ENCODE measurements at places on chromosomes 1 and 21.

DNA sequence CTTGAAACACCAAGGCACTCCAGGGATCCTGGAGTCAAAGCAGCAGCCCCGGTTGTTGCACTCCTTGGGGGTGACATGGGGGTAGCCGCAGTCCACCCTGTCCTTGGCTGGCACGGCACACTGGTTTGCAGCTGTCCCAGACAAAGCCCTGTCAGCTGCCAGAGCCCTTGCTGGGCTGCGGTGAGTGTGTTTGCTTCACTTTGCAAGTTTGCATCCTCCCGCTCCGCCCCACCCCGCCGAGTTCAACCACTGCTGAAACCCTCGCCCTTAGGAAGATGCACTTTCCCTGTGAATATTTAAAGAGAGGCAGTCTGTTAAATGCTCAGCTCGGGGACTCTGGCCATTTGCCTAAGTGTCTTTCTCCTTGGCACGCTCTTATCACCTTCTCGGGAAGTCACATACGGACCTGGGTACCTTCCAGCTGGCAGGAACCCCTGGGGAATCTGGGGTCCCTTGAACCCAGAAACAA, 1.7 kb downstream of the TFF3 start:
- DNase-seq = no peak
- no peaks in the 10 kb centered on the region for H3K27me3 ChIP-seq
- no peak overlapping the region for H3K27ac ChIP-seq
- peaks cover 33% of the 10 kb centered on the region for H3K4me1 ChIP-seq
- no peaks in the 10 kb centered on the region for H3K36me3 ChIP-seq

GRCh38 chr1:37442139-37442538, 32.2 kb upstream of the ZC3H12A start:
- no peaks in the 10 kb centered on the region for H3K27me3 ChIP-seq
- H3K27ac ChIP-seq = no peak overlapping the region
- no peak for DNase-seq
- H3K4me1 ChIP-seq = no peaks in the 10 kb centered on the region

GRCh38 chr1:16289959-16290358, 53.0 kb upstream of the CPLANE2 start:
- H3K36me3 ChIP-seq = no peaks in the 10 kb centered on the region
- H3K4me1 ChIP-seq = peaks cover 6% of the 10 kb centered on the region
- no peak for DNase-seq

DNA sequence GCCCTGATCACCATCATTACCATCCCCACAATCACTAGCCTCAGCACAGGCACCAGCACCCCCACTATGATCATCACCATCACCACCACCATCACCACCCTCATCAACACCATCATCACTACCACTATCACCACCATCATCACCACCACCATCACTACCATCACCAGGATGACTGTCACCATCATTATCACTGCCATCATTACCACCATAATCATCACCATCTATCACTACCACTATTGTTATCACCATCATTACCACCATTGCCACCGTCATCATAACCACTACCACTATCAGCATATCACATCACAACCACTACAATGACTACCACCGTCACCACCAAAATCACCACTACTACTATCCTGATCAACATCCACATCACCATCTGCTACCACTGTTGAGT, 57.3 kb upstream of the CASZ1 start:
- no peak overlapping the region for H3K27ac ChIP-seq
- DNase-seq = no peak
- no peaks in the 10 kb centered on the region for H3K4me1 ChIP-seq
- H3K4me3 ChIP-seq = no peak overlapping the region

- no peaks in the 10 kb centered on the region for H3K4me1 ChIP-seq
- H3K27ac ChIP-seq = no peak overlapping the region
- DNase-seq = no peak
- no peaks in the 10 kb centered on the region for H3K36me3 ChIP-seq
Observed at GRCh38 chr1:63238721-63239120, 83.6 kb upstream of the FOXD3 start.

DNA sequence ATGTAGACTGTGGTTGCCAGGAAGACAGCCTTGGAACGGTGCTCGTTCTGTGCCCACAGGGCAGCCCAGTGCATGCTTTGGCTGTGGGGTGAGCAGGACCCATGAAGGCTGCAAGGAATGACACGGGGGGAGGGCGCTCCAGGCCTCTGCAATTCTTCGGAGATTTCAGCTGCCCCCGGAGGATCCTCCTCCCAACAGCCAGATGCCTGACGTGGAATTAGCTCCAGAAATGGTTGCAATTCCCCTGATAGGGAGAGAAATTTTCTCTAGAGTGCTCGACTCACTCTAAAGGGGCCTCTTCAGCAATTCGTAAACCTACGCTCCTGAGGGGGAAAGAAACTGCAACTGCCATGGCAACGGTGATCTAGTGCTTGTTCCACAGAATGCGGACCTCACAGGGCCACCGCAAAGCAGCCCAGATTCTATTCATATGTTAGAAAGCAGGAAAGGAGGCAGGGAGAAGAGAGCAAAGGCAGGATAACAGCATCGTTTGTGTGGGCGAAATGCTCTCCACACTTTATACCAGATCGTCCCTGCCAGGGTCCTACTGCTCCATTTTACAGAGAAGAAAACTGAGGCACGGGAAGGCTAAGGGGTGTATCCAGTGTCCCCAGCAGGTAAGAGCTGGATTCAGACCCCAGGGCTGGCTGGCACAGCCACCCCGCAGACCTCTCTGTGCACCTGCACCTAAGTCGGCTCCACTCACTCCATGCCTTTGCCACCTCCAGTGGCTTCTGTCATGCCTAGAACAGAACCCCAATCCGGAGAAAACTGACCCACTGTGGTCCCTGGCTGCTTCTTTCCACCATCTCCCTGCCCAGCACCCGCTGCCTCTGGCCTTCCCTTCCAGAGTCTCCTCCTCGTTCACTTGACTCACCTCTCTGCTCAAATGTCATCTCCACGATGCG, 11.9 kb upstream of the PDE9A start:
- no peaks in the 10 kb centered on the region for H3K36me3 ChIP-seq
- DNase-seq = no peak
- no peak overlapping the region for H3K4me3 ChIP-seq
- H3K27me3 ChIP-seq = no peaks in the 10 kb centered on the region

DNA sequence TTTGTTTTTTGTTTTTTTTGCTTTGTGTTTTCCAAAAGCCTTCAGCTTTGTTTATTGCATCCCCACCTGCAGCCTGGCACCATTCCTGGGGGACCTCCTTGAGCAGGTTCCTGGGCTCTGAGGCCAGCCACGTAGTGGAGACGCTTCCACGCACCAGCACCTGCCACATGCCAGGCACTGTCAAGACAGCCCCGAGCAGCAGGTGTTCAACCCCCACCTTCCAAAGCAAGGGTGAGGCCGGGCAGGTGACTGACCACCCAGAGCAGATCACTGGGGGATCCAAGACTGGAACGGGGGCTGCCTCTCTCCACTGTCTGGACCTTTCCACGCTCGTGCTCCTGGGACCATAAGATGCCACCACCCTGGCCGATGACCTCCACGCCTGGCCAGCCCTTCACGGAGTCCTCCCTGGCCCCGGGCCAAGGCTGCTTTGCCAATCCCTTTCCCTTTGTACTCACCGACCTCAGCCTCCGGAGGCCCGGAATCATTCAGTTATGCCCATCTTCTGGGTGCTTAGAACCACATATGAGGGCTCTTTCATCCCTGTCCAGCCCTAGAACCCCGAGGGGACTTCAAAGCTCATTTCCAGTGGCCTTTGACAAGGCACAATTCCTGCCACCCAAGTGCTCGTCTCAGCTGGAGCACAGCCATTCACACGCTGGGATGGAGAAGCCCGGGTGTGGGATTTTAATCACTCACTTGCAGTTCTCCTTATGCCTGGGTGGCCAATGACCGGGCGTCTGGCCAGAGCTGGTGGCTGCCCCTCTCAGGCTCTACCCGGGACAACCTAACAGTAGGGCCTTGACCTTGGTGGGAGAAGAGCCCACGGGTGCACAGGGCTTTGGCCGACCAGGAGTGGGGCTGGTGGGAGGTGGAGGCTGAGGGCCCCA, 330.8 kb downstream of the NPHP4 start:
- no peak overlapping the region for H3K27ac ChIP-seq
- no peaks in the 10 kb centered on the region for H3K27me3 ChIP-seq
- no peak for DNase-seq
- H3K4me1 ChIP-seq = no peaks in the 10 kb centered on the region

DNA sequence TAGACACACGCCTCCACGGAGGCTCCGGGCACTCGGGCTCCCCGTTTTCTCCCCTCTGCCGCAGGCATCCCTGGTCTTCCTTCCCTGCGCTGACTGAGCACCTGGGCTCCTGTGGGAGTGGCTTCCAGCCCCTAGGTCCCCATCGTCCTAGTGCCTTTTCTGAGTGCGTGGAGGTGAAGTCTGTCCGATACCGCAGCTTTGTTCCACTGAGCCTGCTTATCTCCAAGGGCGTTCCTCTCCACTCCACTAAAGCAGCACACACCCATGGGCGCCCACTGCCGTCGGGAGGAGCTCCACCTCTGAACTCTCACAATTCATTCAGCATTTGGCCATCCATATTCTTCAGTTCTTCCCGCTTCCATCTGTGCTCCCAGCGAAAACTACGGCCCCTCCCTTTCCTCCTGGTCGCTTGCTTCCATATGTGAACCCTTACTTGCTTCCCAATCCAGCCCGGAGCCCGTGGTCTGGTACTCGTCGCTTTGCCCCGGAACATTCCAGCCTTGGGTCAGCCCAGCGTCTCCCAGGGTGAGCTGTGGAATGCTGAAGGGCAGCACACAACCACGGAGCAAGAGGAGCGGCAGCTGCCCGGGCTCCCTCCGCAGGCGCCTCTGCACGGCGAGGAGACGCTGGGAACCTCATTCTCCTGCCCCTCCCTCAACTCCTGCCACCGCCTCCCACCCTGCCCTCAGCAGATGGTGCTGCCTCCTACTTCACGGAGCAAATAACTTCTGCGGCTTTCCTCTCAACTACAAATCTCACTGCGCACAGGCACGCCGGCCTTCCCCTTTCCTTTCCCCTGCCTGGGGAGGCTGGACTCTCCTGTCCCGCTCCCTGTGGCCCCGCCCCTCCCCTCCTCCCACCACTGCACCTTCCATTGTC, 27.5 kb downstream of the ATP8B2 start:
- DNase-seq = peak; percentile 66
- H3K4me3 ChIP-seq = peak overlapping the region; percentile 54
- no peaks in the 10 kb centered on the region for H3K36me3 ChIP-seq

GRCh38 chr1:206419783-206420182, 50.5 kb upstream of the IKBKE start:
- no peak for DNase-seq
- H3K27me3 ChIP-seq = no peaks in the 10 kb centered on the region
- no peak overlapping the region for H3K4me3 ChIP-seq
- no peaks in the 10 kb centered on the region for H3K36me3 ChIP-seq
- no peaks in the 10 kb centered on the region for H3K4me1 ChIP-seq

DNA sequence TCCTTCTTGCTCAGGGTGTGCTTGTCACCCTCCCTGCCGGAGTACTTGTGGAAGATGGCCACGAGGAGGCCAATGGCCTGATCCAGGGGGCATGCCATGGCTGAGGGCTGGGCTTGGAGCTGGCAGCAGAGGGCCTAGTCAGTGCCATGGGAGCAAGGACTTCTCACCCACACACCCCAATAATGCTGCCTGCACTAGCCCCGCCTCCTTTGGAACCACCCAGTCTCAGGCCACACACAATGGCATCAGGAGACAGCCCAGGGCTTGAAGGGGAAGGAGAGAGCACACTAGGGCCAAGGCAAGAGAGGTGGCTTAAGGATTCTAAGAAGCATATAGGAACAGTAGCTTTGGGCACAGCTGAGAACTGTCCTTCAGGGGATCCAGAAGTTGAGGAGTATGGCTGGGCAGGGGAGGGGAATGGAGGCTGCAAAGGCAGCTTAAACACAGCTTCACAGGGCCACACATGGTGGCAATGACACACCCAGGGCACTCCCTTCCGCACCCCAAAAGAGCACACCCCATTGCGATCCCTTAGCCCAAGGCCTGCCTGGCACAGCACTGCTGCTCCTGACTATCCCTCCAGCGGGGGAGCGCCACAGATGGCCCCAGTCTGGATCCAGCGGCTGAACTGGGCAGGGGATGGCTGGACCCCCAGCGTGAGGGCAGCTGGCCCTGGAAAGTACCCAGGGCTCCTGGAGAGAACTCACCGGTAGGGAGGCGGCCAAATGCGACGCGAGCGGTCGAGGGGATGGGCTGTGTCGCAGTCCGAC, at the start of gene S100A6:
Gene S100A6 (minus strand): TSS at position 750 of the 770 bp plus-strand sequence. CDS start 652 bp downstream, at position 98.
- H3K4me3 ChIP-seq = peak within 1 kb of the TSS; percentile 70
- no peaks in the 10 kb centered on the region for H3K36me3 ChIP-seq
- DNase-seq = peak; percentile 55
- H3K4me1 ChIP-seq = peaks cover 15% of the 10 kb centered on the region

- H3K27me3 ChIP-seq = no peaks in the 10 kb centered on the region
- peaks cover 13% of the 10 kb centered on the region for H3K36me3 ChIP-seq
Observed at GRCh38 chr21:33549848-33550771, 7.3 kb downstream of the SON start.

DNA sequence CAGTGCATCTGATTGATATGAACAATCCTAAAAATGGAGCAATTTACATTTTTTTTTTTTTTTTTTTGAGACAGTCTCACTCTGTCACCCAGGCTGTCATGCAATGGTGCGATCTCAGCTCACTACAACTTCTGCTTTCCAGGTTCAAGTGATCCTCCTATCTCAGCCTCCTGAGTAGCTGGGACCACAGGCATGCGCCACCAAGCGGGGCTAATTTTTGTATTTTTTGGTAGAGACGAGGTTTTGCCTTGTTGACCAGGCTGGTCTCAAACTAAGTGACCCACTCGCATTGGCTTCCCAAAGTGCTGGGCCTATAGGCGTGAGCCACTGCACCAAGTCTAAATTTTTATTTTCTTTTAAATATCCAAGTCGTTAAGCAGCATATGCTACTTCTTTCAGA, 109.0 kb downstream of the FAF1 start:
- no peaks in the 10 kb centered on the region for H3K4me1 ChIP-seq
- H3K4me3 ChIP-seq = no peak overlapping the region
- H3K27me3 ChIP-seq = no peaks in the 10 kb centered on the region
- H3K36me3 ChIP-seq = no peaks in the 10 kb centered on the region
- no peak for DNase-seq

- no peak overlapping the region for H3K27ac ChIP-seq
- no peaks in the 10 kb centered on the region for H3K36me3 ChIP-seq
- no peak for DNase-seq
- H3K4me1 ChIP-seq = no peaks in the 10 kb centered on the region
- no peak overlapping the region for H3K4me3 ChIP-seq
Observed at GRCh38 chr1:10178597-10179405, 31.6 kb upstream of the KIF1B start.

DNA sequence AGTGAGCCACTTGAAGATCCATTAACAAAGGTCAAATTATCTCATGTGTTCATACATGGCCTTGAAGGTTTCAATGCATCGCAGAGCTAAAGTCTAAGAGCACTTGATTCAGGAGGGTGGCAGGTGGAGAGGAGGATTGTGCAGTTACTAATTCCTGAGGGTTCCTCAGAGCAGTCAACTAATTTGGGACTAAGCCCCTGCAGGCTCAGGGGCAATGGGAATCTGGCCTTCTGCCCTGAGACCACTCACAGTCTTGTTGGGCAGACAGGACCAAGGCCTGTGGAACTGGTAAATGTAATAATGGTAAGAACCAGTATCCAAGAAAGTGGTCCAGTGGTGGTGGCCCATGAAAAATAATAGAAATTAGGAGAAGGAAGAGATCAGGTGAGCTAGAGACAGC, 127.4 kb upstream of the HMGB4 start:
- no peak overlapping the region for H3K4me3 ChIP-seq
- no peak for DNase-seq
- H3K27ac ChIP-seq = no peak overlapping the region
